Fibroblast of skin of back (primary cell): ENCODE measurements at places on chromosomes 7 and 10.

- DNase-seq: peak; percentile 73
Measured at GRCh38 chr10:17430647-17431355, 23.6 kb downstream of the ST8SIA6 start.

GRCh38 chr7:38178695-38179344 is 775 bp downstream of the STARD3NL start:
- DNase-seq: no peak

GRCh38 chr7:90833443-90833842 is 237.3 kb downstream of the CDK14 start:
- DNase-seq: peak; percentile 39

DNA sequence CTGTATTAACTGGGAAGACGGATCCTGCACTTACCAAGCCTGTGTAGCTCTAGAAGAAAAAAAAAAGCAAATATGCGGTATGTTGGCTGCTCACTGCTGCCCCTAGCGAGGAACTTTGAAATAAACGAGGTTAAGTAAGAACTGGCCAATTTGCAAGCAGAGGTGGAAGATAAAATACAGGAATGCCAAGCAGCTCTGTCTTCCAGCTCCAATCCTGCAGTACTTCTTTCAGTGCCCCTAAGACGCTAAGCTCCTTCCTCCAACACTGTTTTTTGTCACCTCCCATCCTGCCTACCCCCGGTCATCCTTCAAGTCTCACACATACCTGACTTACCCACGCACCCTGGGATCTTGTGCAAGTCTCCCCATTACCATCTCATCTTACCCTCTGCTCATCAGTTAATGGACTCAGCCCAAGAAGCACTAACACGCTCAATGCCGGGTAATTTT is 809 bp downstream of the C10orf143 start:
- DNase-seq: peak; percentile 85

- no peak for DNase-seq
Measured at GRCh38 chr10:19453967-19454366, 362.3 kb upstream of the PLXDC2 start.

DNA sequence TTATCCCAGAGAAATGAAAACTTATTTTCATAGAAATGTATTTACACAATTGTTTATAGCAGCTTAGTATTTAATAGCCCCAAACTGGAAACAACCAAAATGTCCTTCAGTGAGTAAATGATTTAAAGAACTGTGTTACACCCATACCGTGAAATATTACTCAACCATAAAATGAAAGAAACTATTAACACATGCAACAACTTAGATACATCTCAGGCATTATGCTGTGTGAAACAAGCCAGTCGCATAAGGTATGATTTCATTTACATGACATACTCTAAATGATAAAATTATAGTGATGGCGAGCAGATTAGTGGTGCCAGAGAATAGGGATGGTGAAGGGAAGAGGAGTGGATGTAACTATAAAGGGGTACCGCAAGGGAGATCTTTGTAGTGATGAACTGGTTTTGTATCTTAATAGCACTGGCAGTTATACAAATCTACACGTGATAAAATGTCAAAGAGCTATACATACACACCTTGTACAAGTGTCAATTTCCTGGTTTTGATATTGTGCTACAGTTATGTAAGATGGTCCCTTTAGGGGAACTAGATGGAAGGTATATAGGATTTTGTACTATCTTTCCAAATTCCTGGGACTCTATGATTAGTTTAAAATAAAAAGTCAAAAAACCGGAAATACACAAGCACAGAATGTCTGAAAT is 40.5 kb downstream of the MACC1 start:
- DNase-seq: no peak

- DNase-seq: no peak
Measured at GRCh38 chr7:105992905-105993304, 29.8 kb downstream of the CDHR3 start.

DNA sequence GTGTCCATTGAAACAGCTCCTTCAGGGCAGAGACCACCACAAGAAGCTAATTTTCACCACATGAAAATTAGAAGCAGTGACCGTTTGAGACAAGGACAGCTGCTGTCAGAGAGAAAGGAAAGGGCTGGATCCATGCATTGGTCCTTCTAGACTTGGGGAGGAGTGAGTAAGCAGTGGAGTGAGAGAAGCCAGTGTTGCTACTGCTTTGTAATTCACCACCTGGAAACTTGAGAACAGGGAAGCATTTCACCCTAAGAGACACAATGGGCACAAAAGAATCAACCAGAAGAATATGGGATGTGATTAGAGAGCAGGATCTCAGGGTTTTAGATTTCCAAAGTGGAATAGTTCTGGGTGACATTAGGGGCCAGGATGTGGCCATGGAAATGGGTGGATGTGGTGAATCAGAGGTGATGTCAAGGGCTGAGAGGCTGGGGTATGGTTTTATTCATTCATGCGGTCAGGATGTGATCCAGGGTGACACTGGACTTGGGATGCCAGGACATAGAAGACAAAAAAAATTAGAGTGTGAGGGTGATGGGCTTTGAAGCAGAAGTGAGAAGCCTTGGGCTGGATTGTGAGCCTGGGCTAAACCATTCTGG is 61.6 kb downstream of the DENND11 start:
- DNase-seq: no peak

GRCh38 chr10:43461950-43462349 is 25.0 kb downstream of the ZNF487 start:
- DNase-seq: peak; percentile 72

DNA sequence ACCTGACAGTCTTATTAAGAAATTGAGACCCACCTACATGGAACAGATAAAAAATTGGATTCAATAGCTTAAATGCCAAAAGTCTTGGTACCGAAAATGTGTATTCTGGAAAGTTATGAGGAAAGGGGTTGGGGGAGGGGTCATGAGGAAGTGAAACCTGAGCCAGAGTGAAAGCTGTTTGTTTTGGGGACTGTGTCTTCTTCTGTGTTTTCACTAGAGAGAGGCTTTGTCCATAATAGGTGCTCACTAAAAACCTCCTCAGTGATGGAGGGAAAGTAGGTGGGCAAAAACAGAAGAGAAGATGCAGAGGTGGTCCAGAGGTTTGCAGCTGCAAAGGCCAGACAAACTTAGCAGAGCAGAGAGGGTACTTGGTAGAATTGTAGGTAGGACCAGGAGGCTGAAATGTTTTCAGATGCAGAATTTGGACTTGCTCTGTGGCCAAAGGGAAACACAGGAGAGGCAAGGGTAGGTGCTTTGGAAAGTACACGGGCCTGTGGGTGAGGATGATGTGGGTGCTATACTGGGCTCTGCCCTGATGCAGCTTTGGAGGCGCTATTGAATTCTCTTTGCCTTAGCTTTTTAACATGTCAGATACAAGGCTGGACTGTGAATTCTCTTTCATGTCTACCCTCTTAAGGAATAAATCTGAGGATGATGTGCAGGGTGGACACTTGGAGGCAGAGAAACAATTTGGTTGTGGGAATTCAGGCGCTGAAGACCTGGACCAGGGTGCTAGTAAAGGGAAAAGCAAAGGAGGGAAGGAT is 254.6 kb downstream of the PTEN start:
- no peak for DNase-seq

- DNase-seq: peak; percentile 38
Measured at GRCh38 chr7:30369879-30370278, 85.5 kb downstream of the ZNRF2 start.

- DNase-seq: no peak
Measured at GRCh38 chr10:43978091-43978490, 329.4 kb upstream of the ZNF32 start.

DNA sequence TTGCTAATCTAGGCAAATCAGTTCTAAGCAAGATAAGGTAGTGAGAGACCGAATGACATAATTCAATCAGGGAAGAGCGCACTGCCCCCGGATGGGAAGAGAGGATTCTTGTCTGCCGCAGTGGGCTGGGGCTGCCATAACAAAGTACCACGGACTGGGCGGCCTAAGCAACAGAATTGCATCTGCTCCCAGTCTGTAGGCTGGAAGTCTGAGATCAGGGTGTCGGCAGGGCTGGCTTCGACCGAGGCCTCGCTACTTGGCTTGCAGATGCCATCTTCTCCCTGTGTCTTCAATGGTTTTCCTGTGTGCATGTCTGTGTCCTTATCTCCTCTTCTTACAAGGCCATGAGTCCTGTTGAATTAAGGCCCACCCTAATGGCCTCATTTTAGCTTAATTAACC is 59.7 kb upstream of the TMEM72 start:
- no peak for DNase-seq

GRCh38 chr7:99514050-99514449 is 9.6 kb downstream of the ZKSCAN5 start:
- DNase-seq: peak; percentile 38

DNA sequence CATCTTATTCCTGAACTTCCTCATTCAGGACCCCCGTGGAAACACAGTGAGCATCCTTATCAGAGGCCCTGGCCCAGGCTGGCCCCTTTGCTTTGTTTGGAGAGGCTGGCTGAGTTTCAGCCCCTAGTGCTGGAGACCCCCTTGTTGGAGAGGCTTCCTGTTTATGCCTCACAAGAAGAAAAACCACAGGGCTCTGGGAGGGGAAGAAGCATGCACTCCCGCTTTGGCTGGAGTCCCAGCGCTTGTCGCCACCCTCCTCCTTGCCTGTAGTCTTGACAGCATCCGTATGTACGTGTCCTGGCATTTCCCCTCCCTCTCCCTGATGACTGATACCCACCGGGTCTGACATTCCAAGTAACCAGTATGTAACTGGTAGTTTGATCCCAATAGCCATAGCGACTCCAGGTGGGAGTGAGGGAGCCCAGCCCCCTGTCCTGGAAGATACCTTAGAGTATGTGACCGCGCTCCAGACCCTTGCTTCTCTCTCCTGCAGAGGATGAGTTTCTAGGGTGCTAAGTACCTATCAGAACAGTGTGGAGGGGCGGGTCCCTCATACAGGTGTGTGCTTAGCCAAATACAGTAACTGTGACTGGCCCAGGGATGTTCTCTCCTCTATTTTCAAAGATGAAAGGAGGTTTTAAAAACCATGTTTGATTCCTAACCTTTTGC is 6.9 kb upstream of the ATP6V0E2 start:
- DNase-seq: peak; percentile 69

DNA sequence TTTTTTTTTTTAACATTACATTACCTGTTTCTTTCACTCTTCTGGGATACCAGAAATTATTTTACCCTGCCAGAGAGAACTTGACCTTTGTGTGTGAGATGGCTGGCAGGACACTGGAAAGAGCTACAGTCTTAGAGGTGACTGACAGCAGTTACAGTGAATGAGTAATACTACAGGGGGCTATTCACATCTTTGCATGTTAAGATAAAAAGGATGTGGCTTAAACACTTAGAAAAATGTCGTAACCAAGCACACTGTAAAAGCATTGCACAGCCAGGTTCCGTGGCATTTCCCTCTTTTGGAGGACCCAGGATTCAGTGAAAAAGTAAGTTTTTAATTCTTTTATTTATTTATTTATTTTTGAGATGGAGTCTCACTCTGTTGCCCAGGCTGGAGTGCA is 18.8 kb upstream of the TBC1D12 start:
- no peak for DNase-seq

DNA sequence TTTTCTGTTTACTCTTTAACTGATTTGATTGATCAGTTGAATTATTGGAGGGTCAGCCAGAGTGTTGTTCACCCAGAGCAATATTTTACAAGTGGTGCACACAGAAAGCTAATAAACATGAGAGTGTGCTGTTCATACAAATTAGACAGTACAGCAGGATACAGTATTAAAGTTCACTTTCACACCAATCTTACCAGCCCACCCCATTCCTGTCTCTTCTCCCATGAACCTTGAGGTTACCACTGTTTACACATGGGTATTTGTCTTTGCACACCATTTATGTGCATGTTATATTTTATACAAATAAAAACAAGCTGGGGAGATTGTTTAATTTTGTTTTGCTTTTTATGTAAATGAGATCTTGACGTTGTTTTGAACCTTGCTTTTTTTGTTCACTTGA is 6.5 kb downstream of the CALU start:
- DNase-seq: no peak

DNA sequence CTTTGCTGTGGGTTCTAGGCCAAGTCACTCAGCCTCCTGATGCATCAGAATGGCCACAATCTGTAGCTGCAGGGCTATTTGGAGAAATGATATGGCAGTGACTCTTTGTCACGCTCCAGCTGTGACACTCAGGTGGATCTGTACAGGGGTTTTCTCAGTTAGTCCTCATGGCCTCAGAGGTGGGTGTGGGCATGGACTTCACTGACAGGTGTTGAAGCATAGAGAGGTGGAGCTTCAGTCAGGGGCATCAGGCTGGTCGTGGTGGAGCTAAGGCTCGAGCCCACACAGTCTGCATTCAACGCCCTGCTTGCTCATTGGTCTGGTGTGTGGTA is 21.2 kb downstream of the PALD1 start:
- DNase-seq: no peak

DNA sequence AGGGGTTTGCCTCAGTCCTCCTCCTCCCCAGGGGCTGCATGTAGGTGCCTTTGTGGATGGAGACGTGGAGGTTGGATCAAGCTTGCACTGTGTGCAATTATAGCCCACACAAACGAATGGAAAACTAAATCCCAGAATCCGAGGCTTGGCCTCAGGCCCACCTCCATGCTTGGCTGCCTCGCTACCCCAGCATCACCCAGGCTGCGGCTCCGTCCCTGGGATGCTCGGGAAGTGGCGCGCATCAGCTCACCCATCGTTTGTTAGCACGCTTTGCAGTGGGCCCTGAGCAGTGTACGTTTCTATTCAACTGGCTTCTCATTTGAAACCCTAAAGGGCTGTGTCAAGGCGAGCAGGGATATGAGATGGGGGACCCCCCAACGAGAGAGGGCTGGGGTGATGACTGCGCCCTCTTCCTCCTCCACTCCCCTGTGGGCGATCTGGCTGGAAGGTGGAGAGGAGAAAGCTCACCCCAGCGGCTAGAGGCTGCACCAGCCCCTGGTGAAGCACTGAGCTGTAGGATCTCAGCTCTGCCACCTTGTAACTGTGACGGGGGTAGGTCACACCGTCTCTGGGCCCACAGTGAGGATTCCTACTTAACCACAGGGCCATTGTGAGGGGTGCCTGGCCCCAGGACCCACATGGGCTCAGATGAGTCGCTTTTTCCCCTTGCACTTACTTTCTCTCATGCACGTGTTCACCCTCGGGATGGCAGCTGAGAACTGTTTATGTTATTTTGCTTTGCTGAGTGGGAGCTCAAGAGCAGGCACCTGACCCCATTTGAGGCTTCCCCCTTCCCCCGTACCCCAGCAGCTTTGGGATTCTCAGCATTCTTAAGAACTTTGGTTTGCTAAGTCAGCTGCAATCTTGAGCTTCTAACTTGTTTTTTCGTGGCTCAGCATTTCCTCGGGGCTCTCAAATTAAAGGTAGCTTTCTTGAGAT is 12.7 kb upstream of the BTBD16 start:
- peak; percentile 25 for DNase-seq

- peak; percentile 42 for DNase-seq
Measured at GRCh38 chr7:134865001-134865845, 85.8 kb downstream of the CALD1 start.

DNA sequence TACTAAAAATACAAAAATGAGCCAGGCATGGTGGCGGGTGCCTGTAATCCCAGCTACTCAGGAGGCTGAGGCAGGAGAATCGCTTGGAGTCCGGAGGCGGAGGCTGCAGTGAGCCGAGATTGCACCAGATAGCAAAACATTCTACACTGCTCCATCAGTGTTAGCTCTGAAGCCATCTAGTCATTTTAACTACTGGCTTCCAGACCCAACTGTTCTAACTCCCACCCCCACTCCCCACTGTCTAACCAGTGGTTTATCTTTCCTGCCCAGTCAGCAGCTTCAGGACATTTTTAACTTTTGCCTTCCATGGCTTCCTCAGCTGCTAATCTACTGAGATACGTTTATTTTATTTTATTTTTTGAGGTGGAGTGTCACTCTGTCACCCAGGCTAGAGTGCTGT is 6.2 kb upstream of the FRAT1 start:
- no peak for DNase-seq
